Stimulated activated CD4-positive, alpha-beta T cell treated with anti-CD3 and anti-CD28 coated beads, Interleukin-1b, Interleukin-23, amount 100 ng/mL, for 24 hours (primary cell): ENCODE measurements at places on chromosomes 13 and 19.

- no peak for DNase-seq
Observed at GRCh38 chr19:29006057-29006735, 206.8 kb downstream of the UQCRFS1 start.

GRCh38 chr13:89282241-89282640 is 1611.1 kb downstream of the SLITRK5 start:
- no peak for DNase-seq

- no peak for DNase-seq
Observed at GRCh38 chr19:43152214-43152613, 34.1 kb downstream of the PSG5 start.

DNA sequence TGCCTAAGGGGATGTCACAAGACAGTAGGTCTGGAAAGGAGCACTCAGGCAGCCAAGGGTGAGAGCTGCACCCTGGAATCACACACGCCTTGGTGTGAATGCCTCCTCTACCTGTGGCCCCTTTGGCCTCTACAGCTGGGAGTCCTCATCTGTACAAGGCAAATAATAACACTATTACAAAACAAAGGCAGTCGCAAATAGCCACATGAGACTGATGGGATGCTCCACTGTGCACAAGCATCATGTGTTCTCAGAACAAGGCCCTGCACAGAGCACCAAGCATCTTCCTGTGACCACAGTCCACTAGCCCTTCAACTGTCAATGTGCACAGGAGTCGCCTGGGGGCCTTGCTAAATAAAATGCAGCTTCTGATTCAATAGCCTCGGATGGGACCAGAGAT is 44.6 kb upstream of the HNRNPA1L2 start:
- DNase-seq, result no peak
